ENCODE measurements at places on chromosomes 5 and 9.

DNA sequence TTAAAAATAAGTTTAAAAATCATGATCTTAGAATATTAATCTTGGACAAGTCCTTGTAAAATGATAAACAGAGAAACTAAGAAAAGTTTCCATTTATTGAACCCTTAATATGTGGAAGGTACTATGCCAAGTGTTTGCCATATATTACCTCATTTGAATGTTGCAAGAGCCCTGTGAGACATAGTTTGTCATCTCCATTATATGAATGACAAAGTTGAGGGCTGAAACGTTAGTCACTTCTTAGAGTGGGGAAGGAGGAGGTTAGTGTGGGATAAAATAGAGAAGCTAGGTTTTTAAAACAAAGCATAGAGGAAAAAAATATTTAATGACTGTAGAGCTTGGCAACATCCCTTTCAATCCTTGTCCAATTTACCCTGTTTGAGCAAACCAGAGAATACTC is 2.0 kb downstream of the TNC start:
- DNase-seq, result no peak

GRCh38 chr5:138438724-138439476 is at the start of gene REEP2:
Gene REEP2 (plus strand): TSS chr5:138439057. CDS start chr5:138439209, 152 bp downstream.
- no peak for DNase-seq

- DNase-seq, result no peak
Measured at GRCh38 chr5:97085459-97086181, 56.8 kb downstream of the LIX1 start.

DNA sequence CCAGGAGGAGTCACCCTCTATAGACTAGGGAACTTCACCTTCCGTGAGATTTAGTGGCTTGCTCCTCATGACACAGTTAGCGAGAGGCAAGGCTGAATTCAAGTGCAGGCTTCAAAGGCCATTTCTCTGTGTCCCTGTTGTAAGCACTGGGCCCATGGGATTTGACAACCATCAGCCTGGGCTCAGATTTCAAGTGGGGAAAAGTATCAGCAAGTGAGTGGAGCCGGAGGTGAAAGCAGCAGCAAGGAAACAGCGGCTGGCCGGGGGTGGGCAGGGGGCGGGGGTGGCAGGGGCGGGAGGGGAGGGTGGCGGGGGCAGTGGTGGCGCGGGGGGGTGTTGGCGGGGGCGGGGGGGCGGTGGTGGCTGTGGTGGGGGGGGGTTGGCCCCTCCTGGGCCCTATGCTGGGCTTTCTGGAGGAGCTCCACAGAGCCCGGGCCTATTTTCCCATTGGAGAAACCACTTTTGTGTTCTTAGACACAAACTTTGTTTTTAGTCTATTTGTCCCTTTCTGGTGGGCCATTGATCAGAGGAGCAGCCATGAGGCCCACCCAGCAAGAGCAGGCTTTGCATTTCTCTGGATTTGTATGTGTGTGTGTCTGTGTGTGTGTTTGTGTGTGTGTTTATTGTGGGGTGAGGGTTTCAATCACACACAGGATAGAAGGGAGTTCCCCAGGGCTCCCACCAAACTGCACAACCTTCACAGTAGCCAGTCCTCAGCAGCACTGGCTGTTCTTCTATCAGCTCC is 165.4 kb upstream of the RAI14 start:
- DNase-seq, result no peak

DNA sequence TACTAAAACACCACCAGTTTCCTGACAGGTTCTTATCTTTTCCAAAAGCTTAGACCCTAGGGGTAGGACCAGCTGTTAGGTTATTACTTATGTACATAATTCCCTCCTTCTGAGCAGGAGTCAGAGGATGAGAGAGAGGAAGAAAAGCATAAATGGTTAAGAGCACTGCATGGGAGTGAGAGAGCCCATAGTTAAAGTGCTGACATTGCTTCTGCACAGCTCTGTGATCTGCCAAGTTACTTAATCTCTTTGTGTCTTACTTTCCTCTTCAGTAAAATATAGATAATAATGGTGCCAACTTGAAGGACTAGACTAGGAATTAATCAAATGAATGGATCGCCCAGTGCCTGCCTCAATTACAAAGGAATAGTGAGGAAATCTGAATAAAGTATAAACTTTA is 66.4 kb downstream of the NRG2 start:
- no peak for DNase-seq

DNA sequence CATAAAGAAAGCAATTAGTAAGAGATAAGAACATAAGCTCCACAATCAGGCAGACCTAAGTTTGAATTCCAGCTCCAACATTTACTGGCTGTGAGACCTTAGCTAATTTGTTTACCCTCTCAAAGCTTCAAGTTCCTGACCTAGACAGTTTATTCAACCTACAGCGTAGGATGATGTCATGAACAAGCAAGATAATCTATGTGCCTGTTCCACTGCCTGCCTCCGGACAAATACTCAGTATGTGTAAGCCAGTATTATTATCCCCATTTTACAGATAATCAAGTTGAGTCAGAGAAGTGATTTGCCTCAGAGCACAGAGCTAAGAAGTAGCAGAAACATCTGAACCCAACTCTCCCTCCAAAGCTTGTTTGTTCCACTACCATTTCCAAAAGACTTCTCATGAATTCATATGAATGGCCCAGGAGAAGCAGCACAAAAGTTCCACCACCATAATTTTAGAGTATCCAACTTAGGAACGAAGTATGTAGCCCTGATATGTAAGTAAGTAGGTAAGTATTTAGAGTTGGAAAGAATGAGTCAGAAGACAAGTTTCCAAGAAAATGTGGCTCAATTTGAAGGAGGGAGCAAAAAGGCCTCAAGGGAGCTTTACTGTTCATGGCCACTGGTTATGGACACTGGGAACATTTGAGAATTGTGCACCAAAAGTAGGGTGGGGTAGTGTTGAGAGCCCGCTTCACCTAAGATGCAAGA is 398.2 kb downstream of the NFIB start:
- DNase-seq, result no peak

GRCh38 chr5:131324303-131324702 is 60.5 kb downstream of the CDC42SE2 start:
- no peak for DNase-seq

DNA sequence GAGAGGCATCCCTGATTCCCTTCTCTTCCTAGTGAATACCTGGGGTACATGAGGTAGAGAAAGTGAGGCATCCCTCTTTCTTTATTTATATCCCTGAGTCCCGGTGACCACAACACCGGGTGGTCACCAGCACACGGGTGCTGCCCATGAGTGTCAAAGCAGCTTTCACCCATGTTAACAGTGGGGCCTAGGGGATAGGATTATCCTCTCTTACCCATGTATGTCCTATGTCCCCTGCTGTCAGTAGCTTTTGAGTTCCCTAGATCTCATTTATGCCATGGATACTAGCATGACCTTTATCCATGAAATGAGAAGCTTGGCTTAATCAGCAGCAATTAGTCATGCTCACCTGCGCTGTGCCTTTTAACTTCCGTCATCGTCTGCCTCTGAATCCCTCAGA is 71.4 kb downstream of the RGMB start:
- DNase-seq, result no peak

DNA sequence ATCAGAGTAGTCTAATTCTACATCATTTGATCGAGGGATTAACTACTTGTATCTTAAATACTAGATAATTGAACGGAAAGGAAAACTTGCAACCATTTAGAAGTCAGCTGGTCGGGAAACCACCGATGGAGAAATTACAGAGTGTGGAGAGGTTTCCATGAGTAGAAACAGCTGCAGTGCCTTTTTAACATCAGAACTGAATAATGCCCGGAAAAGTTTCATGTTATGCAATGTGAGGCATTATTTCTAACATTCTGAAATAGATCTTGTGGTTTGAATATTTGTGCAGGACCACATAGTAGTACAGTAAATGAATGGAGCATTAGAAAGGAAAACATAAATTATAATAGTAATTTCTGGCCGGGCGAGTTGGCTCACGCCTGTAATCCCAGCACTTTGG is 88.1 kb upstream of the RNF180 start:
- no peak for DNase-seq

DNA sequence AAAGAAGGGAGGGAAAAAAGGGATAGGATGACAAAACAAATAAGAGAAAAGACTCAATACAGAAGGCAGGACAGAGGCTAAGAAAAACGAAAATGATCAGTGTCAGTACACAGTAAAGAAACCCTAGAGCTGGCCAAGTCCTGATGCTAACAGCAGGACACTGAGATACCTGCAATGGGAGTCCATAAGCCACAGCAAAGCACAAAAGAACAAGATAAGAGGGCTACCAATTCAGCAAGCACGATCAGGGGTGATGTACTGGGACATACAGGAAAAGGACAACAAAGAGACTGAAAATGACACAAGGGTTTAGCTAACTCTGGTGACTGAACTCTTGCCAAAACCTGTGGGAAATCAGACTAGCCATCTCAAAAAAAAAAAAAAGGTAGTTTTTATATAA is 1072.6 kb upstream of the COX7C start:
- DNase-seq, result no peak

DNA sequence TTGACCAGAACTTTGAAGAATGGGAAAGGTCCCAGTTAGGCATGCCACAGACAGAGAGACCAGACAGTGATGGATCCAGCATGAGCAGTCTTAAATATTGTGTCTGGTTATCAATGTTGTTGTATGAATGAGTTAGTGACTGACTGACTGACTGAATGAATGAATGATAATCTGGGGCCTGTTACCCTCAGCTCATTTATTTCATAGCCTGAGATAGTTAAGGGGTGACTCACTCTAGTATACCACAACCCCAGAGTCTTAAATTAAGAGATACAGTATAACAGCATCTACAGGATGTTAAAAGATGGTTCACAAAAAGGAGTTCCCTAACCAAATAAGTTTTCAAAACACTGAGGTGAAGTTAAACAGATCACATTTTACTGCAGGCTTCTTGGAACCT is 133.5 kb downstream of the SGCD start:
- no peak for DNase-seq

GRCh38 chr5:14257995-14258403 is 114.9 kb downstream of the TRIO start:
- no peak for DNase-seq

- DNase-seq, result no peak
Measured at GRCh38 chr5:141753971-141754713, 72.1 kb upstream of the ARAP3 start.

DNA sequence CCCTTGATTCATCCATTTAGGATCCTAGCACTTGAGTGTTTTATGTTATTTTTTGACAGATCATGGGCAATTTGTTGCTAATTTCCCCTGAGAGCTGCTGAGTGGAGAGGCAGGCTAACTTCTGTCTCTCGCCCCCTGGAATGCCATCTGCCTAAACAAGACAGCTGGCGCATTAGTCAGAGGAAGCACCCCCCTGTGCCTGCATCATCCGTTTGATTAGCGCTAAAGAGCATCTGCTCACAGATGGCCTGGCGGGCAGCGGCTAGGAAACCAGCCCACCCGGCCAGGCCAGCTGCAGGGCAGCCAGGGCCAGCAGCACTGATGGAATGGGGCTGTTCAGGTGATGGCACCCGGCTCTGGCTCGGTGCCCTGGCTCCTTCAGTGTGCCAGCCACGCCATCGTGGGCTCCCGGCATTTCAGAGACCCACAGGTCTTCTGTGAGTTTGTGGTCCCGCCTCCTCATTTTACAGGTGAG is 22.9 kb upstream of the ASS1 start:
- DNase-seq, result peak; percentile 93

DNA sequence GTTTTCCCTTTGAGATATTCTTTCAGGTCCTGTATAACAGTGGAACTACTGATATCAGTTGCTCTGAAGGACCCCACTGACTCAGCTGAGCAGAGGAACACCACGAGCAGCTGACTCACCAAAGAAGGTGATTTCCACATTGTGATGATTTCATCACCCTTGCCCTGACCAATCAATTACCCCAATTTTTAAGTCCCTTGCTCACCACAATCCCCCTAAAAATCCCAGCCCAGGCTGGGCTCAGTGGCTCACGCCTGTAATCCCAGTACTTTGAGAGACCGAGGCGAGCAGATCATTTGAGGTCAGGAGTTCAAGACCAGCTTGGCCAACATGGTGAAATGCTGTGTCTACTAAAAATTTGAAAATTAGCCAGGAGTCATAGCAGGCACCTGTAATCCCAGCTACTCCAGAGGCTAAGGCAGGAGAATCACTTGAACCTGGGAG is 125.3 kb upstream of the ABCA1 start:
- no peak for DNase-seq

DNA sequence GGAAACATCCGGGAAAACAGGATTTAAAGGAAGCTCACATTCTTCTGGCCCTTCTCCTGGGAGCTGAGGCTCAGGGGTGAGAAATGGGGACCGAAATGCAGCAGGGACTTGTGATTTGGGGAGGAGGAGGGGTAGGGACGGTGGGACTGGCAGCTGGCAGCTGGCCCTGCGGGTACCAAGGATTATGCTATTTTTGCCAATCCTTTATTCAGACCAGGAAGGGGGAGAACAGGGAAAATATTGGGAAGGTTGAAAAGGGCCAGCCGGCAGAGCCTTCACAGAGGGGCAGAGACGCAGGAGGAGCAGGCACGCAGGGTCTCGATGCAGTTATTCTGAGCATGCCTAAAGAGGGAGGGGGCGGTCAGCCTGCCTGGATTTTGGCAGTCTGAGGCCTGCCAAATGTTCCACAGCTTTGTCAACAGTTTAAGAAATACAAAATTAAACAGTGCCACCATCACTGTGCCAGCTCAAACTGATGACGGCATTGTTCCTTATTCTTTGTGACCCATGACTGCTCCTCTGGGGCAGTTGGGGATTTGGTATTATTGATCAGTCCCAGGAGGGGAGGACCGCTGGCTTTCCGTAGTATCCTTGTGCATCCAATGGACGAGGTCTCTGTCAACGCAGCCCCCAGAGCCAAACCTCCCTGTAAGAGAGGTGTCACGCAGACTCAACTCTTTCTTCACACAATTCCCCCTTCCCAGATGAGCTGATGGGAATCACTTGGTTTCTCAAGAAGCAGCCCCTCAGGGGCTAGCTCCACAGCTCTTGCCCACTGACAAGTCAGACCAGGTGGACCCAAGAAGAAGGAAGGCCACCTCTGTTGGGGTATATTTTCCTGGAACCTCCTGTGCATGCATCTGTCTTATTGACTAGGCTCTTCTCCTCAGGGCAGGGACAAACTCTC is 553.3 kb downstream of the BNC2 start:
- no peak for DNase-seq

DNA sequence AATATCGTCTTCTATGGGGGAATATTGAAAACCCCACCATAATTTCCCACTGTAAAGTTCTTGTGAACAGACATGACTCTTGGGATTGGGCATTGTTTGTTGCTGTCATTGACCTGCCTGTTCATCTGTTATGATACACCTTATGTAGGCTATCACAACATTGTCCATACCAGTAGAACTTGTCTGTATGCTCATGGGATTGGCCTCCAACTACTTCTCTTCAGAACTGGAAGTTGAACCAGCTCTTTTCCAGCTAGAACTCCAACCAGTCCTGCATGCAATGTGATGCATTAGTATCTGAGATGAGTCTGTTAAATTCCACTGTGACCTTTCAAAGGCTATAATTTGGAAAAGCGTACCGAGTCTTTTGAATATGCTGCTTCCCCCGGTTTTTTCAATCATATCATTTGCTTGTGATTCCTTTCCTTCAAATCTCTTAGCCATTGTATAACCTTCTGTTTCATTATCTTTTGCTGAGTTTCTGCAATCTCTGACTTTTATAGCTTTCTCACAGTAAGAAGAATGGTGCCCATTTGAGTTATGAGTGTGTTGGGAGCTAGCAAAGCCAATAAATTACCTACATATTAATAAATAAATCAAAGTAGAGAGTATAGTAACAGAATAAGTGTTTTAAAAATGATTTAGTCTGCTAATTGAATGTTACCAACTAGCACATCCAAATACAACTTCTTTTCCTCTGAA is 101.9 kb downstream of the PLK2 start:
- no peak for DNase-seq
